ENCODE measurements at places on chromosomes 1 and 21.

DNA sequence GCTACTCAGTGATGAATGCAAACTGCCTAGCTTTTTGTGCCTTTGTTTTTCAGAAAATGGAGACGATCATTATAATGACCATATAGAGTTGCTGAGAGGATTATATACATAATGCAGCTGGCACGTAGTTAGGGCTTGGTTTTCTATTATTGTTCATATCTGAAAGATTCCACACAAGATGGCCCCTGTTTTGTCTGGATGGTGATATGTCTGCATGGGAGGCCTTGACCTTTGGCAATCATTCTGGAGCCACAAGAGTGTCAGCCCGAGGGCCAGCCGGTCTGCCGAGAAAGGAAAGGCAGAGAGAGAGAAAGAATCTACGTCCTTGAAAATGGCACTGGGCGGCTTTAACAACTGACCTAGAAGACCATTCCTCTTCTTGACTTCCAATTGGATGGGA, 5.7 kb upstream of the SH2D1B start:
- DNase-seq = no peak

GRCh38 chr1:8115031-8115768, 89.1 kb upstream of the ERRFI1 start:
- no peak for DNase-seq

DNA sequence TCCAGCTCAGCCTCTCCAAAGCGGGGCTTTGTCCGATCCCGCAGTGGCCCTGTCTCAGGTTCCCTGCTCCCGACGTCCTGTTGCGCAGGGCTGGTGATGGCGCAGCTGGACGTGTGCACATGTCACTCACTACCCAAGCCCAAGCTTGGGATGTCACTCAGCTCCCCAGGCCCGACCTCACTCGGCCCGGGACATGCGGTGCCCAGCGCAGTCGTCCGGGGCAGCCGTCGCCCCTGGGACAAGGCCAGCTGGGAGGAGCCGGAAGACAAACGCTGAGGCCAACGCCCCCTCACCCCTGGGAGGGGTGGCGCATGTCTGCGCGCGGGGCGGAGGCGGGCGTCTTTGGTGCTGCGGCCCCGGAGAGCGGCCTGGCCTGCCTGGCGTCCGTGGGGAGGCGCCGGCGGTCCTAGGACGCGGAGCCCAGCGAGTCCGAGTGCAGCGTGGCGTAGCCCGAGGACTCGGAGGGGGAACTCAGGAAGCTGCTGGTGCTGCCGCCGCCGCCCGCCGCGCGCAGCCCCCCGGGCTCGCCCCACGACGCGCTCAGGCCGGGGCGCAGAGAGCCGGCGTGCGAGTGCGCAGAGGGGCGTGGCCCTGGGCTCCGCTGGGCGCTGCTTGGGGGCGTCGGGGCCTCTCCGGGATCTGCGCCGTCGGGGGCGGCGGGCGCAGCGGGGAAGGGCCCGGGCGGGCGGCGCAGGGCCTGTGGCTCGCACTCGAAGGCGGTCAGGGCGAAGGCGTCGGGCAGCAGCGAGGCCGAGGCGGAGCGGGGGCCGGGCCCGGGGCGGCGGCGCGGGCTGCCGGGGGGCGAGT, 5.2 kb downstream of the HES3 start:
- DNase-seq = peak; percentile 61

GRCh38 chr1:217895841-217896240, 264.7 kb downstream of the SPATA17 start:
- peak; percentile 30 for DNase-seq

GRCh38 chr1:156920233-156921052, at the start of gene LRRC71:
Gene LRRC71 (plus strand): TSS chr1:156920632. CDS start chr1:156920804, 172 bp downstream.
- DNase-seq = peak; percentile 86
